ENCODE measurements at places on chromosomes 4 and X.

- DNase-seq = no peak
Observed at GRCh38 chr4:71338846-71339593, at the start of gene SLC4A4. Gene SLC4A4, plus strand, starts transcription at chr4:71339020.

DNA sequence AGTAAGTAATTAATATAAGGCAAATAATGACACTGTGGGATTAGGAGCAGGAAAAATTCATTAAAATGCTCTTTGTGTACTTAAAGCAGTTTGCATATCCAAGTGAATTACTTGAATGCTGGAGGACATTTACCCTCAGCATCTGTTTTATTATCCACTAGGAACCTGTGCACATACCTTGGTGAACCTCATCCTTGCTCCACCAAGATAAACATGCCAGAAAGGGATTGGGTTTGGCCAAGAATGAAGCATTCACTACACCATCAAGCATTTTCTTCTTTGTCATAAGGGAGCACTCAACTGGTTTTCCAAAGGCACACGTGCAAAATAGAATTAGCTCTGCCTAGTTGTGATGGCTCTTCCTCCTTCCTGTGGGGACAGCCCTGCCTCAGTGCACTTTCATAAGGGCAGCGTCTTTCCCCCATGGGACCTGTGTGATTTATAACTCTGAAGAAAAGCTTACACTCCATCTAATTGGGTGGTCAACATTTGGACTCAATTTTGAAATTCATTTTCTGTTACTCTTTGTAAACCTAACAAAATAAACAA lies 291.7 kb downstream of the USP46 start:
- no peak for DNase-seq

- DNase-seq = no peak
Observed at GRCh38 chrX:100980608-100981497, 11.3 kb downstream of the ARL13A start.

DNA sequence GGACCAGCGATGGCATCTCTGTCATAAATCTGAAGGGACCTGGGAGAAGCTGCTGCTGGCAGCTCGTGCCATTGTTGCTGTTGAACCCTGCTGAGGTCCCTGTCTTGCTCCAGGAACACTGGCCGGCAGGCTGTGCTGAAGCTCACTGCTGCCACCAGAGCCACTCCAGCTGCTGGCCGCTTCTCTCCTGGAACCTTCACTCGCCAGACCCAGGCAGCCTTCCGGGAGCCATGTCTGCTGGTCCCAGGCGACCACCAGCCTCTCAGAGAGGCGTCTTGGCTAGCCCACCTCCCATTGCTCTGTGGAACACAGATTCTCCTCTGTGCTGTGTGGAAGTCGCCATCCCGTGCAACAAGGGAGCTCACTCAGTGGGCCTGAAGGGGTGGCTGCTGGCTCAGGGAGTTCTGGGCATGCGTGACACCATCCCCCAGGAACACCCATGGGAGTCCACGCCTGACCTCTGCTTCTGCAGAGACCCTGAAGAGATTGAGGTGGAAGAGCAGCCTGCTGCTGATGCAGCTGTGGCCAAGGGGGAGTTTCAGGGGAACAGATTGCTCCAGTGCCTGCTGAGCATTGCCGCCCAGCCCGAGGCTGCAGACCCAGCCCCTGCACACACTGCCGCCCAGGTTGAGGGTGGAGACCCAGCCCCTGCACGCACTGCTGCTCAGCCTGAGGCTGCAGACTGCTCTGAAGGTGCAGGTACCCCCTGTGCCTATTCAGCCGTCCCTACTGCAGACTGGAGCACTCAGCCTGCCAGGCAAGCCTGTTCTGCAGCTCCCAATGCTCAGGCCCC lies 33.1 kb upstream of the CYP4V2 start:
- DNase-seq = no peak

- peak; percentile 22 for DNase-seq
Observed at GRCh38 chr4:18214411-18215055, 193.0 kb upstream of the LCORL start.

- DNase-seq = no peak
Observed at GRCh38 chr4:88009871-88010270, 2.4 kb downstream of the PKD2 start.

GRCh38 chr4:184583738-184584502 lies 65.3 kb downstream of the CASP3 start:
- DNase-seq = no peak

GRCh38 chrX:152070144-152070543 lies 68.2 kb downstream of the MAGEA10 start:
- DNase-seq = no peak

DNA sequence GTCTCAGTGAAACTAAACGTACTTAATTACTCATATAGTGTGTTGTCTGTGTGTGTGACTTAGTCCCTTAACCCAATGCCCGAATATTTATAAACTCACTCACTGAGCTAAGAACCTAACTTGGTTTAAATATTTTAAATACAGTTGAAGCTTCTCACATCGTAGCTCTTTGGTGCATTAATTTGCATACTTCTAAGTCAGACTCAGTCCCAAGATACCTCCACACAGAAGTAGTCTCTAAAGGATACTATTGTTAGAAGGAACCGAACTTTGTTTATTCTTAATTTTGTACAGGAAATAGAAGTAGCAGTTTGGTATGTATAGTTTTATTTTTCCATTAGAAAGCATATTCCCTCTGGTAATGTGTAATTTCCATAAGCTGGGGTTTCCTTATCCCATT lies 54.0 kb upstream of the NKAP start:
- DNase-seq = no peak

- no peak for DNase-seq
Observed at GRCh38 chr4:74081035-74081434, 18.0 kb downstream of the CXCL2 start.

- DNase-seq = no peak
Observed at GRCh38 chrX:123303429-123303828, 119.4 kb downstream of the GRIA3 start.

- DNase-seq = peak; percentile 6
Observed at GRCh38 chrX:19889582-19890342, 2.4 kb upstream of the SH3KBP1 start.

GRCh38 chrX:150692831-150693724 lies at the start of gene MTMR1:
Gene MTMR1, plus strand, starts transcription at chrX:150693396. Its CDS starts 135 bp downstream, at chrX:150693531.
- DNase-seq = peak; percentile 26

DNA sequence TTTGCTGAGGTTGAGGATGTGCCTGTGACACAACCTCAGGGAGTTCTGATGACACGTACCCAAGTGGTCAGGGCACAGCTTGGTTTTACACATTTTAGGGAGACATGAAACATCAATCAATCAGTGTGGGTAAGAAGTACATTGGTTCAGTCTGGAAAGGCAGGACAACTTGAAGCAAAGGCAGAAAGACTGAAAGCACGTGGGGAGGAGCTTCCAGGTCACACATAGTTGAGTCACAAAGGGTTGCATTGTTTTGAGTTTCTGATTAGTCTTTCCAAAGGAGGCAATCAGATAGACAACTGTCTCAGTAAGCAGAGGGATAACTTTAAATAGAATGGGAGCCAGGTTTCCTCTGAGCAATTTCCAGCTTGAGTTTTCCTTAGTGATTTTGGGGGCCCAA lies 1910.0 kb upstream of the AGA start:
- no peak for DNase-seq

DNA sequence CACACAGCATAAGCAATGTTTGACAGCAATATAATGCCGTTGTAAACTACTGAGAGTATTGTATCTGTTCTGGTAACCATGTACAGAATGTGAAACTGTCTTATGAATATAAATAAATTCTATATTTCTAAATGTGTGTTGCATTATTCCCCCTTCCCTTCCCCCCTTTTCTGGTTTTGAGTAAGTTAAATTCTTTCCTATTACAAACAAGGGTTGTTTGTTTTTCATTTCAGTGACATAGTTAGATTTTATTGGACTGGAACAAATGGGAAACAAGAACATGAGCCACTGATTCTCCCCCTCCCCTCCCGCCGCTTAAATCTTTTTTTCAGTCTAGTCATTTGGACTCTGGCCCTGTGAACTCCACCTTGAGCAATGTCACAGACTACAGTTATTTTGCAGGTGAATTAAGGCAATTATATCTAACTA lies 69.8 kb downstream of the GPAT3 start:
- no peak for DNase-seq

- DNase-seq = no peak
Observed at GRCh38 chr4:10577018-10577417, 107.5 kb downstream of the CLNK start.

DNA sequence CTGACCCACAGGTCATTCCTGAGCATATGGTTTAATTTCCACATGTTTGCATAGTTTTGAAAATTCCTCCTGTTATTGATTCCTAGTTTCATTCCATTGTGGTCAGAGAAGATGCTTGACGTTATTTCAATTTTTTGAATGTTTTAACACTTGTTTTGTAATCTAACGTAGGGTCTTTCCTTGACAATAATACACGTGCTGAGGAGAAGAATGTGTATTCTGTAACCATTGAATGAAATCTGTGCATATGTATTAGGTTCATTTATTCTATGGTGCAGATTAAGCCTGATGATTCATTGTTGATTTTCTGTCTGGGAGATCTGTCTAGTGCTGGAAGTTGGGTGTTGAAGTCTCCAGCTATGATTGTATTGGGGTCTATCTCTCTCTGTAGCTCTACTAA lies 486.4 kb upstream of the RPS6KA3 start:
- DNase-seq = no peak

DNA sequence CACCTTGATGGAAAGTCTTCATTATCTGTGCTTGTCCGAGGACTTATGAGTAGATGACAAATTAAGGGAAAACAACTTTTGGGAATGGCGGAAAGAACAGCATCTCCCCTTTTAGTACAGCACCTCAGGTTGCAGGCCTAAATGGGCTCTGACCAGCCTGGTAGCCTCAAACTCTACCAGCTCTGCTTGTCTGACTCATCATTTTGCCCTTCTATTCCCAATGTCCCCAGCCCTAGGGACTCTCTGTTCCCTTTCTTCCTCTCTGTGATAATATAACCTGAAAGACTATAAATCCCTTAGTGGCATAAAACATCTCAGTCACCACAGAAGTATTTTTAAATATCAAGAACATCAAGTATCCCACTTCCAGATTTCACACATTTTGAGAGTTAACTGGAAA lies 121.9 kb downstream of the THOC2 start:
- no peak for DNase-seq

- DNase-seq = no peak
Observed at GRCh38 chrX:131977619-131978018, 45.5 kb upstream of the STK26 start.

DNA sequence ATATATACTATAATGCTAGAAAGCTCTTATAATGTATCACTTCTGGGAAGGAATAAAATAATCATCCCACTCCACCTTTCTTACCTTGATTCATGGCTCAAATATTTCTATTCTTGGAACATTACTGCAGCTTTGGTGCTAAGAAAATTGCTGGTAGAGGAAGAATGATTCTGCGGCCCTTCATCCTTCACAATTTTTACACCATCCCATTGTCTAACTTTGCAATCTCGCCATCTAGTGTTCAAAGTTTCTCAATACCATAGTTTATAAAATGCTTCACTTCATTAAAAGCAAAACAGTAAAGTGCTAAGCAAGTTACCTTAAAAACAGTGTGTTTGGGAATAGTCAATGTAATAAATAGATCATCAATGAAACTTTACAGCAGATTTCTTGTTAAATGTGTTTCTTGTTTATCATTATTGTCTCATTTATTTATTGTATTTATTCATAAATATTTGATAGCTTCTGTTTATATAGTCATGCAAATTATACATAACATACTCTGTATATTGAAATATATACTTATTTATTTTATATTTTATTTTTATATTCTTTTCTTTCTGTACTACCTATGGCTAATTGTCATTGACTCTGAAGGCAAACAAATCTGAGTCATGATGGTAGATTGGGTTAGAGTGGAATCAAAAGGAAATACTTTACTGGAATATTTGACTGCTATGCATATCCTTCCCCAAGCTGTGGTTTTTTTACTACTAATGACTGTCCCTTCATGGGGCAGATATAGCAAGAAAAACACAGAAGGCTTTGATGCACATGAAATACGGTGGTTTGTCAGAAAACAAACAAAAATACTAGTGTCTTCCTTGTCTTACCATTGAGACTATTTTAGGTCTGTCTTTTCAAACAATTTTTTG lies 390.7 kb downstream of the MAPK10 start:
- DNase-seq = no peak

DNA sequence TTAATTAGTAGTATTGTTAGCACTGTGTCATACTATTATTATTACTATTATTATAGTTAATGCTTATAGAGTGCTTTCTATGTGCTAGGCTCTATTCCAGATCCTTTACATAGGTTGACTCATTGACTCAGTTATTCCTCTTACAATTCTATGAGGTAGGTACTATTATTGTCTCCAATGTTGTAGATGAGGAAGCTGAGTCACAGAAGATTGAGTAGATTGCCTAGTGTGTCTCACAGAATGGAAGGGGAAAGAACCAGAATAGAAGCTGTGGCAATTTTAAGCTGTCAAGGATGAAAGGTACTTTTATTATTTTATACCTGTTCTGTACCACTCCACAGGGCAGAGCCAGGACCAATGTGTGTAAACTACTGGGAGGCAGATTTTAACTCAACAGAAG lies 1.9 kb upstream of the TCEAL1 start:
- DNase-seq = no peak

DNA sequence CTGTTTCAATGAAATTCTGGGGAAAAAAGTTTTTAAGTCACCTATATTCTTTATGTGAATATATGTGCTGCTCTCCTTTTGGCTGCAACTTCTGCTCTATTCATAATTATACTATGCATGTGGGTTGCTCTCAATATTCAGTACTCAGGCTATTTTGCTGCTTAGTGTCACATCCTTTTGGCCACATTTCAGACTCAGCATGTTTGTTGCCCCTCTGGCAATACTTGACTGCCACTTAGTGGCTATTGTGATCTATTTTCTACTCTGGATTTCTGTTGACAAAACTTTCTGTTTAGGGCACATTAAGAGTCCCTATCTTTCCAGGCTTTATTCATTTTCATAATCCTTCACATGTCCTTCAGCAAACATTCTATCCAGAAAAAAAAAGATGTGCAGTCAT lies 15.8 kb upstream of the CT45A1 start:
- DNase-seq = no peak

- DNase-seq = no peak
Observed at GRCh38 chr4:100649417-100649816, 131.6 kb upstream of the EMCN start.

DNA sequence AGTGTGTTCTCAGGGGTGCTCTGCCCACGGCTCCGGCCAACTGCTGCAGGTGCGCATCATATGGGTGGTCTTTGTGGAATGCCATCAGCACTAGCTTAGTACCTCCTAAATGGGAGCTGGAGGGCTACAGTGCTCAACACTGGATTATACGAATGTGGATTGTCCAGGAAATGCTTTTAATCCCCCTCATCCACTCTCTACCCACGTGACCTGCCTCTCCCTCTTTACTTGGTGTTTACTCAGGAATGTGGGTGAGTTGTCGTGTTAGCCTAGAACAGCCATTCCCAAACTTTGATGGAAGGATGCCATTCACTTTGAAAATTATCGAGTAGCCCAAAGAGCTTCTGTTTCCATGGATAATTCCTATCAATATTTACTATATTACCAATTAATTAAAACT lies 150.8 kb downstream of the PTTG2 start:
- DNase-seq = no peak

DNA sequence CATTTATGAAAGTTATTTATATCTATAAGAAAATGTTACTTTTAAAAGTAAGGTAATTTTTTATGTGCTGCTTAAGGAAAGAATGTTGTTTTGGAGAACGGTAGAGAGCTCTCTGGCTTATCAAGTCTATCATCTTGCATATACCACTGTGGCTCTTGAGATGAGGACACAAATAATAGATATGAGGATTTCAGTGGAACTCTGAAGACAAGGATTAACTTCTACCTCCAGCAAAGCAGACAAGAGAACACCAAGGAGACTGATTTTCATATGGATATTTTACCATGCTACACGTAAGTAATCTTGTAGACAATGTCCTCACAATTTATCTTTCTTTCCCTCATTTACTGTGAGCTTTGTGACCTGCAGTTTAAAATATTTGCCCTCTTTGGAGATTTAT lies 557.5 kb upstream of the NDST4 start:
- DNase-seq = no peak

- DNase-seq = peak; percentile 6
Observed at GRCh38 chrX:11908371-11908770, 150.3 kb downstream of the MSL3 start.

All from NCI-H446 (cell line).